ENCODE measurements at places on chromosomes 13 and 19.

DNA sequence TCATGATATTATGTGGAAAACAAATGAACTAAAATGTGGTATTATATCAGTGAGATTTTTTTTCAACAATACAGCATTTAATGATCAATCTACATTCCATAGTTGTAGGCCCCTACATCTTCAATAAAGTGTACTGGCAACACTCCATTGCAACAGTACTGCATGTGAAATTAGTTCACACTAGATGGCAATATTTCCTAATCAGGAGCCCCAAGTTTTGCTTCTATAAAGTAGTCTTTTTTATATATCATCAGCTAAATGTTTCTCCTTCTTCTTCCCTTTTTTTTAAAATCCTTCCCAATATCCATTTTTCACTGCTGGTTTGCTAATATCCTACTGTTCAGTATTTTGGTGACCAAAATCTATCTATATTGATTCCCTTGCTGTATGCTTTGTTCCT is 528.3 kb upstream of the ATXN8OS start:
- DNase-seq: peak; percentile 47

- DNase-seq: no peak
These were observed 556.4 kb upstream of the ATXN8OS start for GRCh38 chr13:69551193-69551592.

GRCh38 chr13:109154966-109155761 is 525.8 kb downstream of the MYO16 start:
- DNase-seq: no peak

DNA sequence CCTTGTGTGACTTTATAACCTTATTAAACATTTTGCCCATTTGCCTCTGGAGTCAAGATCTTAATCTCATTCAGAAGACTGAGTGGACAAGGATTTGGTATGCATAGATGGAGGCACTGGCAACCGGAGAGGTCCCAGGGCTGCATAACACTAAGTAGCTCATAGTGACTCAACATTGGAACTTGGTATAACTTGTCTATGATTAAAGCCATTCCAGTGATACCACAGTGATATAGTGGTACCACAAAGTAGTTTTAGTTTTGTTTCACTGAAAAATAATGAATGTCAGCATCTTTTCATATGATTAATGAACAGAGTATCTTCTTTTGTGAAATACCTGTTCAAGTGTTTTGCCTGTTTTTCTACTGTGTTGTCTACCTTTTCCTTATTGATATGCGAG is 26.4 kb downstream of the CDK8 start:
- DNase-seq: no peak

DNA sequence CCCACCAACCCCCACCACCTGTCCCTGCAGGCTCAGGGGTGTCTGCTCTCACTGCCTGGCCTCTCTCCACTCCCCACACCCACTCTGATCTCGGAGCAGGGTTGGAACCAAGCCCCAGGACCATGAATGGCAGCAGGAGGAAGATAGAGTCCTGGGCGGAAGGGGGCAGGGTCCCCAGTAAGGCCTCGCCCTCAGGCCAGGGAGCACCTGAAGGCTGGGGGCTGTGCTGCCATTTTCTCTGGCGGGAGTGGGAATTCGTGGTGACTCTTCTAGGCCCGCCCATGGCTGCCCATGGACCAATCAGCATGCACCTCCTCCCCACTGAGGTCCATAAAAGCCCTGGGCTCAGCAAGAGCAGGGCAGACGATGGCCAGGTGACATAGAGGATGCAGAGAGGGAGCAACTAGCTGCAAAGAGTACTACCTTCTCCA is 25.0 kb downstream of the KBTBD6 start:
- no peak for DNase-seq

DNA sequence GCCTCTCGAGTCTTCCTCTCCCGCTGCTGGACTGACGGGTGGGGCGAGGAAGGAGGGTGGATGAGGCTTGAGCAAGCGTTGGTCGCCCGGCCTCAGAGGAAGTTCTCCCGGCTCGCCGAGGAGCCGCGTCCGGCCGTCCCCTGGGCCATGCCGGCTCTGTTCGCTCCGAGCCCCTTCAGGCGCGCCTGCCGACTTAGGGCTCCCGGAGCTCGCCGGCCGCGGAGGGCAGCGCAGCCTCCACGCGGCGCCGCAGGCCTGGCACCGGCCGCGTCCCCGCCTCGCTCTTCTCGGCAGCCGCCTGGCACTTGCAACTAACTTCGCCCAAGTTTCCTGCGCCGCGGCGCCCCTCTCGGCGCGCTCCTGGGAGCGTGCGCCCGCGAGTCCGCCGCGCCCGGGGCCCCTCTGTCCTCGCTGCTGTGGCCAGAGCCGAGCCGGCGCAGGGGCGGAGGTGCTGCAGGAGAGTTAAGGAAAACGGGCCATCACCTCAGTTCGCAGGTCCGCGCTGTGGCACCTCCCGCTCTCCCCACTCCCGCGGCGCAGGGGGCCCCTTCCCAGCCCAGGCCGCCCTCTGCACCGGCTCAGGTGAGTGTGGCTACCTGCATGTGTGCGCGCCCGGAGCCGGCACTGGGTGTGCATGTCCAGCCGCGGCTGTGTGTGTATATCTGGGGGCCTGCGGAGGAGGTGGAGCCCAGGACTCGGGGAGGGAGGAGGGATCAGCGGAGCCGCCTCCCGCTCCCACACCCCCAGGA is 641 bp upstream of the SOX21 start:
- no peak for DNase-seq

GRCh38 chr19:46718157-46718933 is 1.4 kb upstream of the PRKD2 start:
- DNase-seq: peak; percentile 88

DNA sequence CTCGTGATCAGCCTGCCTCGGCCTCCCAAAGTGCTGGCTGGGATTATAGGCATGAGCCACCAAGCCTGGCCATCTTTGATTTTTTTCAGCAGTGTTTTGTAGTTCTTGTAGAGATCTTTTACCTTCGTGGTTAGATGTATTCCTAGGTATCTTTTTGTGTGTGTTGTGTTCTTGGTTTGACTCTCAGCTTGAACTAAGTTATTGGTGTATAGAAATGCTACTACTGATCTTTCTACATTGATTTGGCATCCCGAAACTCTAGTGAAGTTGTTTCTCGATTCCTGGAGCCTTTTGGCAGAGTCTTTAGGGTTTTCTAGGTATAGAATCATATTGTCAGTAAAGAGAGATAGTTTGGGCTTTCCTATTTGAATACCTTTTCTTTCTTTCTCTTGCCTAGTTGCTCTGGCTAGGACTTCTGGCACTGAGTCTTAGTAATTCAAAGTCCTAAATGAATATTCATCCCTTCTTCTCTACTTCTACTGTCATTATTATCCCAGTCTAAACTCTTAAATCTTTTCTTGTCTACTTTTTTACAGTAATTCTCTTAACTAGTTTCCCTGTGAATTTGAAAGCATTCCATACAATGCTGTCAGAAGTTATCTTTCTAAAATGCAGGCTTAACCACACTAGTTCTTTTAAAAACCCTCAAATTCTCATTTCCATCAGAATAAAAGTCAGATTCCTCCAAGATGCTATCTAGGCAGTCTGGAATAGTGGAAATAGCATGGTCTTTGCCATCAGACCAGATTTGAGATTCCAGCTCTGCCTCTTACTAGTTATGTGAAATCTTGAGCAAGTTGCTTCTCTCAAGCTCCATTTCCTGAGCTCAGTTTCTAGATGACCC is 7.0 kb downstream of the GPR18 start:
- DNase-seq: no peak

- no peak for DNase-seq
These were observed 539.8 kb upstream of the PCDH9 start for GRCh38 chr13:67769987-67770341.

- peak; percentile 33 for DNase-seq
These were observed 1.0 kb downstream of the HMGB1 start for GRCh38 chr13:30464496-30465342.

GRCh38 chr19:2123682-2124387 is 27.1 kb downstream of the IZUMO4 start:
- peak; percentile 4 for DNase-seq

DNA sequence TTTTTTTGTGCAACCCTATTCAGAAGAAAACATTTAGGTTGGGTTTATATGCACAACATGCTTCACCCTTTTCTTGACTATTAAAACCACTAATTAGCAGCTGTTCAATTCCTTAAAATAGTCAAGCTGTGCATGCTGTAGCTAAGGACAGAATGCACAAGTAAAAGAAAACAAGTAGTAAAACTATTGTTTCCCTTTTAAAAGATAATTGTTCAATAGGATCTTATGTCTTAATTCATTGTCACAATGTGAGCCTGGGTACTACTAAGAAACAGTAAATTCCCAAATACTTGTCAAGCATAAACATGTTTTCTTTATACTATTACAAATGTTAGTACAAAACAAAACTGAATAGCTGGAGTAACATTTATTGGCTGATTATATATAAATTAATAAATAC is 32.6 kb upstream of the MIR17HG start:
- DNase-seq: no peak

GRCh38 chr19:3512562-3513228 is 6.6 kb downstream of the FZR1 start:
- no peak for DNase-seq

- DNase-seq: no peak
These were observed 899.5 kb upstream of the SLC10A2 start for GRCh38 chr13:103965506-103966243.

GRCh38 chr19:23993440-23993839 is 78.8 kb downstream of the ZNF726 start:
- DNase-seq: no peak

GRCh38 chr19:41616792-41617621 is 9.9 kb downstream of the CEACAM4 start:
- peak; percentile 29 for DNase-seq

GRCh38 chr19:52142001-52142595 is 2.4 kb upstream of the ZNF616 start:
- no peak for DNase-seq

DNA sequence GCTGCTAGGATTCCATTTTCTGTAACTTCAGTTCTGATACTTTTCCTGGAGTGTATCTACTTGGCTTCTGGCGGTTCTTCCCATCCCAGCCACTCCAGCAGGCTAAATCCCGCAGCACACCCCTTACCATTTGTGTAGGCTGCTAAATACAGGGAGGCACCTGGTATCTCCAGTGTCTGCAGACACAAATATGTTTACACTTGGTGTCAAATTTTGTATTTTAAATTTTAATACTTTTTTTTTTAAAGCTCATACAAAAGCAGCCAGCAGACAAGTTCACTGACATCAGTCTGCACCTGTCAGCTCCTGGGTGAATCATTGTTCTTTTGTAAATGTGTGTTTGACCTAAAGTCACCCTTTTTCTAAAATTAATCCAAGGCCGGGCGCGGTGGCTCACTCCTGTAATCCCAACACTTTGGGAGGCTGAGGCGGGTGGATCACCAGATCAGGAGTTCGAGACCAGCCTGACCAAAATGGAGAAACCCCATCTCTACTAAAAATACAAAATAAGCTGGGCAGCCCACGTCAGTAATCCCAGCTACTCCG is 3.4 kb upstream of the ZSCAN4 start:
- no peak for DNase-seq

DNA sequence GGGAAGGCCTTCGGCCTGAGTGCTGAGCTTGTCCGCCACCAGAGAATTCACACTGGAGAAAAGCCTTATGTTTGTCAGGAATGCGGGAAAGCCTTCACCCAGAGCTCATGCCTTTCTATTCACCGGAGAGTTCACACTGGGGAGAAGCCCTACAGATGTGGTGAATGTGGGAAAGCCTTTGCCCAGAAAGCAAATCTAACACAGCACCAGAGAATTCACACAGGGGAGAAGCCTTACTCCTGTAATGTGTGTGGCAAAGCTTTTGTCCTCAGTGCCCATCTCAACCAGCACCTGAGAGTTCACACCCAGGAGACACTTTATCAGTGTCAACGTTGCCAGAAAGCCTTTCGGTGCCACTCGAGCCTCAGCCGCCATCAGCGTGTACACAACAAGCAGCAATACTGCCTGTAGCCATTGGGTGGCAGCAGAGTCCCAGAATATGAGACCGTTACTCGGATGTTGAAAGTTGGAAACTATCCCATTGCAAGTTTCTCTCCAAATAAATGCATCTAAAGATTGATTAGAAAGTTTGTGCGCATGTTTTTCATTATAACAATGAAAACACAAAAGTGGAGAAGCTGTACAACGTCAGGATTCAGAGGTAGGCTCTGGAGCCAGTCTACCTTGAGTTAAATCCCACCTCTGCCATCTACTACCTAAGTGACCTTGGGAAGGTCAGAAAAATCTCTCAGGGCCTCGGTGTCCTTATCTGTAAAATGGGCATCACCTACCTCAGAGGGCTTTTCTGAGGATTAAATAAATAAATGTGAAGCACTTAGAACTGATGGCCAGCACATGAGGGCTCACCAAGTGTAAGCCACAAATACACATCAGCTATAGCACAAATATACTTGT is 21.1 kb downstream of the ZNF473 start:
- DNase-seq: peak; percentile 67

GRCh38 chr19:3821857-3822364 is 35.7 kb upstream of the MATK start:
- DNase-seq: peak; percentile 68

- no peak for DNase-seq
These were observed 107.2 kb downstream of the STARD13 start for GRCh38 chr13:33178209-33178840.

- DNase-seq: no peak
These were observed at the start of gene CSNK1G2 for GRCh38 chr19:1941146-1942077. CSNK1G2 (plus strand) TSS chr19:1941172; CDS start chr19:1969773, 28,601 bp downstream.

- no peak for DNase-seq
These were observed 560.6 kb downstream of the TBC1D4 start for GRCh38 chr13:74921326-74921725.

DNA sequence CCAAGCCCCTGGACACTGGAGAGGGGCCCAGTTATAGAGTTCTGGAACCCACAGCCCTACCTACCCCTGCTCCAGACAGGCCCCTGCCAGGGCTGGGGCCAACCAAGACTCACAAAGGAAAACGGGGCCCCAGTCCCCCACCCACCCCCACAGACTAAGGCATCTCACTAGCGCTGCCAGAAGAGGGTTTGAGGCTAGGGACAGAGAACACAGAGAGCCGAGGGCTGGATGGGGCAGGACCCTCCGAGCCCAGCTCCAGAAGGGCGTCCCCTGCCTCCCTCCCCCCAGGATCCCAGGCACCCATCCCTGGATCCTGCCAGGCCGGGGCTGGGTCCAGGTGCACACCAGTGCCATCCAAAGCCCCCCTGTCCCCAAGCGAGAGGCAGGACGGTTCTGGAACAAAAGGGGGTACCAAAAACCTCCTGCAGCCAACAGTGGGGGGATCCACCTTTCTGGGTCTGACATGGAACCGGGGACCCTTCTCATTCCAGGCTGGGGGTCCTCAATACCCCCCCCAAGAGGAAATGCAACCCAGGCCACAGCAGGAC is 4.4 kb upstream of the REXO1 start:
- DNase-seq: no peak

DNA sequence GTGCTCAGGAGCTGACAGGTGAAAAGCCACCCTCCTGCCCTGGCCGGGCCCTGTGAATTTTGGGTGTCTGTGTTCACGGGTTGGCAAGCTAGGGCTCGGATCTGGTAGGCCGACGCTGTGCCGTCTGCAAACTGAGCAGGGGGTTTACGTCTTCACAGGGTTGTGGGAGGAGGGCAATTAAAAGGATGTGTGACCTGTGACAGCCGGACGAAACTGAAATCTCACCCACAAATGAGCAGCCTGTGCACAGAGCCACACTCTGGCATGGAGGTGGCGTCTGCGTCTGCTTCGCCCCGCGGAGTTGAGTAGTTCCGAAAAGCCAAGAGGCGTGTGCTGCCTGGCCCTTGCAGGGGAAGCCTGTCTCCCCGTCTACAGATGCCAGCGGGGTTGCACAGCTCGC is 117.3 kb downstream of the KDM4B start:
- no peak for DNase-seq

GRCh38 chr19:44112802-44113137 is 429 bp upstream of the ZNF225 start:
- DNase-seq: no peak
